Aorta (tissue), 5 donors: ENCODE measurements at places on chromosomes 1 and 21.

- no peaks in the 10 kb centered on the region for H3K36me3 ChIP-seq
- H3K27me3 ChIP-seq, result no peaks in the 10 kb centered on the region
- no peak for DNase-seq
- no peak overlapping the region for H3K4me3 ChIP-seq
- no peak overlapping the region for H3K27ac ChIP-seq
- no peaks in the 10 kb centered on the region for H3K4me1 ChIP-seq
Observed at GRCh38 chr1:225937048-225937968, 3.7 kb downstream of the LEFTY2 start.

- no peaks in the 10 kb centered on the region for H3K27me3 ChIP-seq
- no peak overlapping the region for H3K27ac ChIP-seq
- no peak overlapping the region for H3K4me3 ChIP-seq
- no peaks in the 10 kb centered on the region for H3K4me1 ChIP-seq
- DNase-seq, result no peak
Observed at GRCh38 chr1:228845101-228845500, 109.8 kb downstream of the RHOU start.

GRCh38 chr21:23963454-23963853 lies 1643.8 kb downstream of the MRPL39 start:
- H3K27me3 ChIP-seq, result no peaks in the 10 kb centered on the region
- H3K27ac ChIP-seq, result no peak overlapping the region
- H3K4me3 ChIP-seq, result no peak overlapping the region

- no peak for DNase-seq
- H3K36me3 ChIP-seq, result no peaks in the 10 kb centered on the region
- H3K4me1 ChIP-seq, result no peaks in the 10 kb centered on the region
- no peak overlapping the region for H3K4me3 ChIP-seq
Observed at GRCh38 chr1:59375321-59376220, 78.7 kb downstream of the FGGY start.

DNA sequence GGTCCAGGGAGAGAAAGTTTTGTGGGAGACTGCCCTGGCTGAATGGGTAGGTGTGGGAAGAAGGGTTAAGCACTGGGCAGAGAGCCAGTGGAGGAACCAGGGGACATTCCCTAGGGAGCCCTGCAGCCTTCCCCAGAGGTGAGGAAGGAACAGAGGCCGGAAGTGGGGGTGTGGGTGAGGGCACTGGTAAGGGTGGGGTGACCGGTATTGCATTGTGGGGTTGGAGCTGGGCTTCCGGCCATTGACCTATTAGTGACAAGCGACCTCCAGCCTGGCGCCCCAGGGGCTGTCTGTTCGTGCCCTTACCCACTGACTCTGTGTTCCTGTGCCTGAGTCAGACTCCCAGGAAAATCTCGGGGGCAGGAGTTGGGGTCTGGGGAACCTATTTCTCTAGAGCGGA lies 3.5 kb upstream of the TSPAN1 start:
- peak; percentile 69 for DNase-seq
- H3K27me3 ChIP-seq, result no peaks in the 10 kb centered on the region
- no peaks in the 10 kb centered on the region for H3K4me1 ChIP-seq
- no peaks in the 10 kb centered on the region for H3K36me3 ChIP-seq
- H3K4me3 ChIP-seq, result no peak overlapping the region

GRCh38 chr1:100778748-100779147 lies 59.2 kb downstream of the VCAM1 start:
- DNase-seq, result no peak
- no peak overlapping the region for H3K4me3 ChIP-seq
- no peak overlapping the region for H3K27ac ChIP-seq
- no peaks in the 10 kb centered on the region for H3K36me3 ChIP-seq

DNA sequence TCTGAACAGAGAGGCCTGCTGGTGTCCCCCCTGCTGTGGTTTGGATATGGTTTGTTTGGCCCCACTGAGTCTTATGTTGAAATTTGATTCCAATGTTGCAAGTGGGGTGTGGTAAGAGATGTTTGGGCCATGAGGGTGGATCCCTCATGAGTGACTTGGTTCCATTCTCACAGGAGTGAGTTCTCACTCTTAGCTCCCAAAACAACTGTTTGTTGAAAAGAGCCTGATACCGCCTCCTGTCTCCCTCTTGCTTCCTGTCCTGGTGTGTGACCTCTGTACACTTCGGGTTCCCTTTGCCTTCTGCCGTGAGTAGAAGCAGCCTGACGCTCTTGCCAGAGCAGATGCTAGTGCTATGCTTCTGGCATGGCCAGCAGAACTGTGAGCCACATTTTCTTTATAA lies 60.5 kb downstream of the C21orf91 start:
- H3K27ac ChIP-seq, result no peak overlapping the region
- H3K4me3 ChIP-seq, result no peak overlapping the region

GRCh38 chr1:168920456-168921094 lies 185.9 kb upstream of the ATP1B1 start:
- no peaks in the 10 kb centered on the region for H3K36me3 ChIP-seq
- peaks cover 6% of the 10 kb centered on the region for H3K4me1 ChIP-seq
- H3K27ac ChIP-seq, result no peak overlapping the region
- H3K4me3 ChIP-seq, result no peak overlapping the region
- no peak for DNase-seq
- H3K27me3 ChIP-seq, result no peaks in the 10 kb centered on the region

GRCh38 chr1:88204111-88204510 lies 480.0 kb upstream of the PKN2 start:
- no peak overlapping the region for H3K27ac ChIP-seq
- H3K4me1 ChIP-seq, result no peaks in the 10 kb centered on the region
- peaks cover 4% of the 10 kb centered on the region for H3K27me3 ChIP-seq
- no peak for DNase-seq

GRCh38 chr1:93344886-93345632 lies 648 bp upstream of the DR1 start:
- H3K27ac ChIP-seq, result peak overlapping the region; percentile 45
- H3K27me3 ChIP-seq, result no peaks in the 10 kb centered on the region
- peak overlapping the region; percentile 91 for H3K4me3 ChIP-seq
- no peaks in the 10 kb centered on the region for H3K36me3 ChIP-seq
- no peak for DNase-seq

- no peak overlapping the region for H3K27ac ChIP-seq
- H3K4me3 ChIP-seq, result no peak overlapping the region
- no peak for DNase-seq
- H3K27me3 ChIP-seq, result no peaks in the 10 kb centered on the region
- no peaks in the 10 kb centered on the region for H3K36me3 ChIP-seq
Observed at GRCh38 chr1:86751923-86752322, 47.5 kb downstream of the SH3GLB1 start.

DNA sequence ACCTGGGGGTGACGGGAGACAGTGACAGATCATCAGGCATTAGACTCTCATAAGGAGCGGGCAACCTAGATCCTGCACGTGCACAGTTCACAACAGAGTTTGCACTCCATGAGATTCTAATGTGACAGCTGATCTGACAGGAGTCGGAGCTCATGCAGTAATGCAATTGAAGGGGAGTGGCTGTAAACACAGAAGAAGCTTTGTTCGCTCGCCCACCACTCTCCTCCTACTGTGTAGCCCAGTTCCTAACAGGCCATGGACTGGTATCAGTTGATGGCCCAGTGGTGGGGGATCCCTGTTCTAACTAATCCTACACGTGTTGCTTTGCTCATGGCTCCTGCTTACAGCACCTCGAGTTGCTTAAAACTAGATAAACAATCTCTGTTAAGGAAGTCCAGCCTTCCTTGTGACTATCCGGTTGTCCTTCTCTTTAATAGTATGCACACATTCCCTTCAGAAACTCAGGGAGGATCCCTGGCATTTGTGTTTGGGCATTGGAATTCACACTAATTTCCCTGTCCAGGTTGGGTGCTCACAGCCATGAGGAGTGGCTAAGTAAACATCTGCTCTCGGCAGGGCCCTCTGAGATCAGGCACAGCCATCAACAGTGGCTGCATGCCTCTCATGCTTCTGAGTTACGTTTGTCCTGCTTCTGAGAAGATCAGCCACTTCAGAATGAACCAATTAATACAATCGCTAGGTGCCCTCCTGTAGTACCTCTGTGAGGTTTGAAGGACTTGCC lies 21.1 kb upstream of the F3 start:
- H3K4me3 ChIP-seq, result no peak overlapping the region
- H3K36me3 ChIP-seq, result no peaks in the 10 kb centered on the region
- no peaks in the 10 kb centered on the region for H3K27me3 ChIP-seq
- H3K27ac ChIP-seq, result no peak overlapping the region
- no peaks in the 10 kb centered on the region for H3K4me1 ChIP-seq

DNA sequence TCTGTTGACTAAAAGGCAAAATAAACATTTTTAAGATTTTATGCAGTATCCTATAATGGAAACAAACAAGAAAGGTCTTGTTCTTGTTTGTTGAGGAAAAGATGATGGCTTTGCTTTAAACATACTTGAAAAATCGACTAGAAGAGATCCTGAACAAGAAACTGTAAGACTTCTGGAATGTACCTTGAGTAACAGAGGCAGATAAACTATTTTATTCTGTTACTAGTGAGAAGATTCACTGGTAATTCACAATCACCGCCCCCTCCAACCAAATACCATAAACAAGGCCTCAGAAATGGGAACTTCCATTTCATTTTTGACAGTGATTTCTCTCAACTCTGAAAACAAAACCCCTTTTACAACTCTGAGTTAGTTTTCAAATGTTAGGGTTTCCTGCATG lies 18.1 kb downstream of the TSEN15 start:
- no peaks in the 10 kb centered on the region for H3K36me3 ChIP-seq
- H3K4me1 ChIP-seq, result no peaks in the 10 kb centered on the region
- no peak overlapping the region for H3K27ac ChIP-seq
- H3K4me3 ChIP-seq, result no peak overlapping the region

GRCh38 chr1:231387770-231388669 lies 34.1 kb downstream of the EGLN1 start:
- H3K36me3 ChIP-seq, result no peaks in the 10 kb centered on the region
- no peak for DNase-seq
- H3K27ac ChIP-seq, result no peak overlapping the region
- H3K4me1 ChIP-seq, result no peaks in the 10 kb centered on the region
- no peaks in the 10 kb centered on the region for H3K27me3 ChIP-seq

DNA sequence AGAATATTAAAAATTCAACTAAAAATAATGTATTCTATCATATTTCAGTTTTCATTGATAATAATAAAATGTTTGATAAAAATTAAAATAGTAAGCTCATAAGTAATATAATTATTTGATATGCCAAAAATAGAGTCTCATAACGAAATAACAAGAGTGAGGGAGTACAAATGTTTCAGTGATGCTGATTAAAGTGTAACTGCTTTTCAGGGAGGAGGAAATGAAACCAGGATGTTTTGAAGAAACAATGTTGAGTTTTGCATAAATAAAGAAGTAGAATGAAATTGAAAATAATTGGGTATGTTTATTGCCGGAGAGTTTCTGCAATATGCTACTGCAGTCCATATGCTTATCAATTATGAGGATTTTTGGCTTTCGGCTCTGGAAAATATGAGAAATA lies 1159.8 kb upstream of the ADGRL2 start:
- DNase-seq, result no peak
- no peaks in the 10 kb centered on the region for H3K36me3 ChIP-seq
- no peak overlapping the region for H3K4me3 ChIP-seq
- no peaks in the 10 kb centered on the region for H3K27me3 ChIP-seq

GRCh38 chr1:1869469-1869868 lies 21.4 kb downstream of the GNB1 start:
- no peak for DNase-seq
- H3K27ac ChIP-seq, result no peak overlapping the region
- no peaks in the 10 kb centered on the region for H3K27me3 ChIP-seq
- no peaks in the 10 kb centered on the region for H3K36me3 ChIP-seq
- no peaks in the 10 kb centered on the region for H3K4me1 ChIP-seq

- no peaks in the 10 kb centered on the region for H3K27me3 ChIP-seq
- no peak overlapping the region for H3K4me3 ChIP-seq
- H3K4me1 ChIP-seq, result no peaks in the 10 kb centered on the region
Observed at GRCh38 chr1:58456470-58456869, 90.1 kb downstream of the OMA1 start.

- H3K4me1 ChIP-seq, result no peaks in the 10 kb centered on the region
- DNase-seq, result peak; percentile 92
- no peak overlapping the region for H3K27ac ChIP-seq
- no peaks in the 10 kb centered on the region for H3K27me3 ChIP-seq
- no peak overlapping the region for H3K4me3 ChIP-seq
Observed at GRCh38 chr1:145720878-145721671, 1.8 kb downstream of the CD160 start.

- H3K27me3 ChIP-seq, result no peaks in the 10 kb centered on the region
- H3K4me1 ChIP-seq, result no peaks in the 10 kb centered on the region
- no peak overlapping the region for H3K4me3 ChIP-seq
Observed at GRCh38 chr1:9238550-9238949, 4.0 kb downstream of the H6PD start.

DNA sequence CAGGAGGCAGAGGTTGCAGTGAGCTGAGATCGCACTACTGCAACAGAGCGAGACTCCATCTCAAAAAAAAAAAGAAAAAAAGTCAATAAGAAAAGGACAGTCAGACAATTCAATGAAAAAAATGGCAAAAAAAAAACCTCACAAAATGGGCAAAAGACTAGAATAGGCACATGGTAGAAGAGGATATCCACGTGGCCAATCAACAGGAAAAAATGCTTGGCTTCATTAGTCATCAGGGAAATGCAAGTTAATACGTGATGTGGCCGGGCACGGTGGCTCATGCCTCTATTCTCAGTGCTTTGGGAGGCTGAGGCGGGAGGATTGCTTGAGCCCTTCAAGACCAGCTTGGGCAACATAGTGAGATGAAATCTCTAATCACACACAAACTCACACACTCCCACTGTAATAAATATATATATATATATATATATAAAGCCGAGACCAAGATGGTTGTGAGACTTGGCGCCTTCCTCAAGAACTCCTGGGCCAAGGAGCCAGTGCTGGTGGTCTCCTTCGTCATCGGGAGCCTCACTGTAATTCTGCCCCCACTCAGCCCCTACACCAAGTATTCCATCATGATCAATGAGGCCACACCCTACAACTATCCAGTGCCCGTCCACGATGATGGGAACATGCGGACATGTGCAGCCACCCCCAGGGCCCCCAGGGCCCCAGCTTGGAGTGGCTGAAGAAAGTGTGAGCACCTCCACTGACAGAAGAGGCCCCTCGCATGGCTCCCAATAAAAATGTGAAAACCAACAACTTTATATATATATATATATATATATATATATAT lies 22.9 kb upstream of the LEFTY2 start:
- H3K4me3 ChIP-seq, result no peak overlapping the region
- no peaks in the 10 kb centered on the region for H3K4me1 ChIP-seq
- H3K27ac ChIP-seq, result no peak overlapping the region
- DNase-seq, result no peak

- no peak overlapping the region for H3K27ac ChIP-seq
- H3K27me3 ChIP-seq, result no peaks in the 10 kb centered on the region
- DNase-seq, result peak; percentile 45
- no peaks in the 10 kb centered on the region for H3K4me1 ChIP-seq
- no peak overlapping the region for H3K4me3 ChIP-seq
- H3K36me3 ChIP-seq, result peaks cover 6% of the 10 kb centered on the region
Observed at GRCh38 chr1:33319949-33320618, 814 bp downstream of the A3GALT2 start.

- H3K4me3 ChIP-seq, result no peak overlapping the region
- H3K27me3 ChIP-seq, result no peaks in the 10 kb centered on the region
- DNase-seq, result no peak
- H3K36me3 ChIP-seq, result no peaks in the 10 kb centered on the region
- peaks cover 27% of the 10 kb centered on the region for H3K4me1 ChIP-seq
- peak overlapping the region; percentile 61 for H3K27ac ChIP-seq
Observed at GRCh38 chr1:48772211-48772610, 4.5 kb downstream of the BEND5 start.
